Vagina (tissue), 2 donors: ENCODE measurements at places on chromosomes 2 and 18. TPM values are rescaled to one million over a fixed set of nuclear protein-coding genes. Genes with fewer than 3 reads are reported as not detected.
A peak's percentile ranks its signal among the peaks of the same experiment; 100 is the strongest.

Gene BBS5
- 4.7 TPM for total RNA-seq

Gene ZEB2
- 63.6 TPM for total RNA-seq

Gene GAL3ST2
- 0.98 TPM for total RNA-seq

Gene FHL2
- total RNA-seq: 62.1 TPM

Gene AQP4
- total RNA-seq: 0.49 TPM

DNA sequence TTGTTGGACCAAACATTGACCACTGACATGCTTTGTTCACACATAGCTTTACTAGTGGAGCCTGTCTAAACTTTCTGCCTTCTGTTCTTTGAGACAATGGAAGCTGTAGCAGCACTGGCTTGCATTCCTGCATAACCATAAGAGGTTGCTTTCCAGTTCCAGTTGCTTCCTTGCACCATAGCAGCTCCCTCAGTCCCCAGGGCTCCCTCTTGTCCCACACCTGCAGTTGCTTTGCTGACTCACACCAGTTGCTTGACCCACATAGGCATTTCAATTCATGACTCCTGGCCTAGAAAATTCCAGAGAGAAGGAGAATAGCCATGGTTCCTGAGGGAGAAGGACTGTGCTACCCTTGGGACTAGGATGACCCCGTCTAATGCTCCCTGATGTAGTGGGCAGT is 20.9 kb downstream of the SGPP2 start:
- H3K27me3 ChIP-seq: no peaks in the 10 kb centered on the region
- no peak for DNase-seq
- H3K4me3 ChIP-seq: no peak overlapping the region
- H3K36me3 ChIP-seq: no peaks in the 10 kb centered on the region
- no peak overlapping the region for H3K27ac ChIP-seq

DNA sequence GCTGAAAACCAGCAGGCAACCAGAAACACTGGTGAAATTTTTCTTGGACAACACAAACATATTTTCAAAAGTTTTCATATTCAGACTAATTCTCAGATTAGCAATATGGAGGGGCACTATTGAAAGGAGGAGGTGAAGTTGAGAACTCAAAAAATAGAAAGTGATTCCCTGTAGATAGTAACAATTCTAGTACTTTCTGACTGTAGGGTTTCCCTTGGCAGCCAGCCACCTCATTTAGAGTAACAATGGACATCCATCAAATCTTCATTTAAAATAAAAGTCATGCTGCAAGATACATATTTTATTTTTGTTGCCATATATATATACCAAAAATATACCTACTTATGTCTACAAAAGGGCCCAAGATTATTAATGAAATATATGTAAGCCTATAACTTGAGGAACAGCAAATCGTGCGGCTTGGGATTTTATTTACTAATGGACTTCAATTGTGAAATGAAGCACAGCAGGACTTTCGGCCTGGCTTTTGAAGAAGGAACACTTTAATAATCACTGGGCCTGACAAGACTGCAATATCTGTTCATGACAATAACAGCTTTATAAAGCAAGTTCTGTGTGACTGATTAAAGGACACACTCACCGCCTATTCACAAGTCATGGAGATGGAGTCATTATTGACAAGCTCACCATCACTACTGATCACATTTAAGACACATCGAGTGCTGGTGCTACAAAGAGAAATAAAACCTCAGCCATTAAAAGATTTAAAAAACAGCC is 6.8 kb upstream of the NR4A2 start:
- peaks cover 10% of the 10 kb centered on the region for H3K4me1 ChIP-seq
- H3K4me3 ChIP-seq: no peak overlapping the region
- DNase-seq: no peak
- no peaks in the 10 kb centered on the region for H3K36me3 ChIP-seq

DNA sequence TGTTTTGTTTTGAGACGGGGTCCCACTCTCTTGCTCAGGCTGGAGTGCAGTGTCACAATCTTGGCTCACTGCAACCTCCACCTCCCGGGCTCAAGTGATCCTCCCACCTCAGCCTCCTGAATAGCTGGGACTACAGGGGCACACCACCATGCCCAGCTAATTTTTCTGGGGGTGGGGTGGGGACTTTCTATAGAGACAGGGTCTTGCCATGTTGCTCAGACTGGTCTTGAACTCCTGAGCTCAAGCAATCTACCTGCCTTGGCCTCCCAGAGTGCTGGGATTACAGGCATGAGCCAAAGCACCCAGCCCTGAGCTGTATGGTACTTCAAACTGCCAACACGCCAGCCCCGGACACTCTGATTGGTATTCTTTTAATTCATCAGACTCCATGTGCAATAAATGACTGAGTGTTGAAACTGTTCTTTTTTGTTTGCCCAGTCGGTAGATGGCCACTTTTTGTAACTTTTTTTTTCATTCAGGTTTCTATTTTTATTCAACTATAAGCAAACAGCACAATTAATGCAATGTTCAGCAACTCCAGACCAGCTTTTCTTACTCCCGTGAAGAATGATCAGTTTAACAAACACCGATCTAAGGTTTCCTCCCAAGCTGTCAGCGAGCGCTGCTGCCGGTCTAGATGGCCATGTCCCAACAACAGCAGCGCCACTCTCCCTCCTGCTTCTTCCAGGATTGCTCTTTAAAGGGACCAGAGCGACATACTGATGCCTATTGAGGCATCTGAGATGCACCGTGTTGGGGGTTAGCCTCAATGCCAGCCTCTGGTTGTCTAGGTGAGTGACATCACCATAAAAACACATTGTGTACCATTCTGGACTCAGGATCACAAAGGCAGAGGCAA is 12.5 kb upstream of the TGOLN2 start:
- no peaks in the 10 kb centered on the region for H3K4me1 ChIP-seq
- no peaks in the 10 kb centered on the region for H3K36me3 ChIP-seq
- H3K4me3 ChIP-seq: no peak overlapping the region
- no peak for DNase-seq
- H3K27me3 ChIP-seq: no peaks in the 10 kb centered on the region
- no peak overlapping the region for H3K27ac ChIP-seq

- H3K36me3 ChIP-seq: no peaks in the 10 kb centered on the region
- H3K4me1 ChIP-seq: no peaks in the 10 kb centered on the region
- no peak for DNase-seq
- H3K4me3 ChIP-seq: no peak overlapping the region
- H3K27me3 ChIP-seq: no peaks in the 10 kb centered on the region
Observed at GRCh38 chr2:55063713-55064323, 13.6 kb upstream of the RTN4 start.

- no peaks in the 10 kb centered on the region for H3K36me3 ChIP-seq
- H3K27me3 ChIP-seq: no peaks in the 10 kb centered on the region
- H3K4me3 ChIP-seq: no peak overlapping the region
Observed at GRCh38 chr2:217166241-217166850, 306.5 kb upstream of the TNP1 start.

DNA sequence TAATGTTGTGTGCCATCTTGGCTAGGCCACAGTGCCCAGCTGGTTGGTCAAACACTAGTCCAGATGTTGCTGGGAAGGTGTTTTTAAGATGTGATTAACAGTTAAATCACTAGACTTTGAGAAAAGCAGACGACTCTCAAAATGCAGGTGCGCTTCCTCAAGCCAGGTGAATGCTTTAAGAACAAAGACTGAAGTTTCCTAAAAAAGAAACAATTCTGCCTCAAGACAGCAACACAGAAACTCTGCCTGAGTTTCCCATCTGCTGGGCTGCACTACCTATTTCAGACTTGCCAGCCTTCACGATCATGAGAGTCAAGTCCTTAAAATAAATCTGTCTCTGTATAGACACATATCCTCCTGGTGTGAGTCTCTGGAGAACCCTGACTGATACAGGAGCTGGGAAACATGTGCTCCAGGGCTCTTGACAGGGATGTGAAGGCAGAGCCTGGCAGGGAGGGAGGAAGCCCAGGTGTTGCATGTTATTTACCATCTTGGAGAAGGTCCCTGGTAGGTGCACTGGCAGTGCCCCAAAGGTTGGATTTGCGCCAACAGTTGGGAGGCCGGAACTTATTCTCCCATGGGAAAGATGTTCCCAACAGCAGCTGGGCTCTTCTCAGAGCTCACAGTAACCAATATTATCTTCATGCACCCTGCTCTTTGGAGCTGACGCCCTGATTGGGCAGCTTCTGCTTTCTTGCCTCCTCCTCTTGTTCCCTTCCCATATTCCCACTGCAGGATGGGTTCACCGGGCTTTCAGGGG is 43.9 kb downstream of the ST6GAL2 start:
- H3K4me3 ChIP-seq: no peak overlapping the region
- H3K27ac ChIP-seq: no peak overlapping the region
- H3K27me3 ChIP-seq: no peaks in the 10 kb centered on the region
- no peak for DNase-seq

DNA sequence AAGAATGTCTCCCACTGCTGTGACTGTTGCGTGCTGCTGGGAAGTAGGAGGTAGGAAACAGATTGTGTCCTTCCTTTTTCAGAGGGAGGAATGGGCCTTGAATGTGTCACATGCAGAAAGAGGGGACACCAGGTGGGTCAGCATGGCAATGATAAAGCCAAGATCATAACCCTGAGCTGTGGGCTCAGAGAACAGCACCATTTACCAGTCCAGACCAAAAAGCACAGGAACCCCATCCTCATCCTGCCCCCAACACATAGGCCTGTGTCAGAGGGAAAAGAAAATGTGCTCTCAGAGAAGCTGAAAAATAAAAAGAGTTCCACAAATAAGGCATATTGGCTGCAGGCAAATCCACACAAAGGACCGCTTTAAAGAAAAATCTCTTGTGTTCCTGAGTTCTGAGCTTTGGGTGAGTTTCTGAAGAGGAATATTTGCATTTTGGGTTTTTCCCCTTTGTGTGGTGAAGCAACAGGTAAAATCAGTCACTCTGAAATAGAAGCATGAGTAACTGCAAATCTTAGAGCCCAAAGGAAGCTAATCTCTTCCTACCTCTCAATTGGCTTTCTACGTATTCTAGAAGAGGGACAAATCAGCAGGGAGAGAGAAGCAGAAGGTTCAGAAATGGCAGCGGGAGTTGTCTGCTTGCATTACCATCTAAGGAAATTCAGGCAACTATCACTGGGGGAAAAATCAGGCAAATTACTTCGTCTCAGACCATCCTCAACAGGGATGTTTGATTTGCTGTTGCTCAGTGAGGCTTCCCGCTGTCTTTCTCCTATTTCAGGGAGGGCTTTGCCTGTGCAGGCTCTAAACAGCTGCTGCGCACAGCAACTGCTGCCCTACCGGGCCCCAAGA is 106.8 kb downstream of the BCL11A start:
- no peak overlapping the region for H3K4me3 ChIP-seq
- H3K36me3 ChIP-seq: no peaks in the 10 kb centered on the region
- no peaks in the 10 kb centered on the region for H3K27me3 ChIP-seq

DNA sequence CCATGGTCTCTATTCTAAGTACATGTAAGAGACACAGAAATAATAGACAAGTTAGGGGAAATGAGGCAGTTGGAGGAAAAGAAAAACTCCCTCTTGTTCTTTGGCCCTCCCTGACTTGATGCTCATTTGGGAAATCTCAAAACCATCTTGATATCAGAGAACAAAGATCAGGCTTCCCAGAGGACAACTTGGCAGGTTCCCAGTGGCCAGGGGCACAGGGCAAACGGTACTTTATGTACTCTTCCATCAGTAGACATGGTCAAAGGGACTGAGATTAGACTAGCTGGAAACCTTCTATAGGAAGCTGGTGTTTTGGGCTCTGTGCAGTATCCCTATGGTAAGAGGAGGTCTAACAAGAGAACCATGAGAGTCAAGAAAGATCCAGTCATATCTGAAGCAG is 56.6 kb downstream of the NCKAP5 start:
- DNase-seq: no peak
- H3K36me3 ChIP-seq: no peaks in the 10 kb centered on the region
- H3K4me1 ChIP-seq: no peaks in the 10 kb centered on the region
- H3K27ac ChIP-seq: no peak overlapping the region
- no peak overlapping the region for H3K4me3 ChIP-seq

GRCh38 chr18:40630496-40630895 is 1324.5 kb upstream of the PIK3C3 start:
- no peak for DNase-seq
- H3K27me3 ChIP-seq: no peaks in the 10 kb centered on the region
- no peak overlapping the region for H3K27ac ChIP-seq
- no peaks in the 10 kb centered on the region for H3K36me3 ChIP-seq
- no peak overlapping the region for H3K4me3 ChIP-seq

DNA sequence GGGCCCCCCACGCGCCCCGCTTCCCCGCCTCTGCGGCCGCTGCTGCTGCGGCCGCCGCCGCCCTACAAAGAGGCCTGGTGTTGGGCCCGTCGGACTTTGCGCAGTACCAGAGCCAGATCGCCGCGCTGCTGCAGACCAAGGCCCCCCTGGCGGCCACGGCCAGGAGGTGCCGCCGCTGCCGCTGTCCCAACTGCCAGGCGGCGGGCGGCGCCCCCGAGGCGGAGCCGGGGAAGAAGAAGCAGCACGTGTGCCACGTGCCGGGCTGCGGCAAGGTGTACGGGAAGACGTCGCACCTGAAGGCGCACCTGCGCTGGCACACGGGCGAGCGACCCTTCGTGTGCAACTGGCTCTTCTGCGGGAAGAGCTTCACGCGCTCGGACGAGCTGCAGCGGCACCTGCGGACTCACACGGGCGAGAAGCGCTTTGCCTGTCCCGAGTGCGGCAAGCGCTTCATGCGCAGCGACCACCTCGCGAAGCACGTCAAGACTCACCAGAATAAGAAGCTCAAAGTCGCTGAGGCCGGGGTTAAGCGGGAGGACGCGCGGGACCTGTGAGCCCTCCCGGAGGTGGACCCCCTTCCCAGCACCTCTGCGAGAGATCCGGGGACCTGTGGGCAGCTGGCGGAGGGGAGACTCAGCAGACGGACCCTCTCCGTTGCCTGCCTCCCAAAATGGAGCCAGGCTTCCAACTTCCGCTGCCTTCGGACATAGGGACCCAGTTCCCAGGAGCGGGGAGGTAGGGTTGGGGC is 1.9 kb downstream of the SP5 start:
- H3K4me3 ChIP-seq: peak overlapping the region; percentile 62
- peaks cover 12% of the 10 kb centered on the region for H3K27me3 ChIP-seq
- peak overlapping the region; percentile 62 for H3K27ac ChIP-seq
- peaks cover 28% of the 10 kb centered on the region for H3K4me1 ChIP-seq
- no peaks in the 10 kb centered on the region for H3K36me3 ChIP-seq

DNA sequence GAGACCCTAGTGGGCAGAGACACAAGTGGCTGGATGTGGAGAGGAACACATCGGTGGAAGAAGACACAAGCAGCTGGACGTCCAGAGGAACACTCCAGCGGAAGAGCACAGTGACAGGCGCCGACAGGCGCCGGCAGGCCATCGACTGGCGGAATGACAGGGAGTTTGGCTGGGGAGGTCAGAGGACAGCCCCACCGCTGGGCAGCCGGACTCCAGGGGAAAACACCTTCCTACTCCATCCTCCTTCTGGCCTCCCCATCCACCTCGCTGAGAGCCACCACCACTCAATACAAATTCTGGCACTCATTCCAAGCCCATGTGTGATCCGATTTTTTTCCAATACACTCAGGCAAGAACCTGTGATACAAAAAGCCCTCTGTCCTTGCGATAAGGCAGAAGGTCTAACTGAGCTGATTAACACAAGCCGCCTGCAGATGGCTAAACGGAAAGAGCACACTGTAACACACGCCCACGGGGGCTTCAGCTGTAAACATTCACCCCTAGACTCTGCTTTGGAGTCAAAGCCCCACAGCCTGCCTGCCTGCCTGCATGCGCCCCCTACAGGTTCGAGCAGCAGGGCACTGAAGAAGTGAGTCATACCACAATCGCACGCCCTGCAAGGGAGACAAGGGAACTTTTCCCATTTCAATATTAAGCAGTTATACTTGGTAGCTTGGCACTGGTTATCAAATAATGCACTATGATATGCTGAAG is 50.2 kb upstream of the LRP1B start:
- no peak overlapping the region for H3K4me3 ChIP-seq
- no peaks in the 10 kb centered on the region for H3K36me3 ChIP-seq
- H3K4me1 ChIP-seq: no peaks in the 10 kb centered on the region
- H3K27me3 ChIP-seq: no peaks in the 10 kb centered on the region
- no peak for DNase-seq
- no peak overlapping the region for H3K27ac ChIP-seq

- H3K4me1 ChIP-seq: no peaks in the 10 kb centered on the region
- H3K4me3 ChIP-seq: no peak overlapping the region
- no peaks in the 10 kb centered on the region for H3K27me3 ChIP-seq
- no peak for DNase-seq
- no peaks in the 10 kb centered on the region for H3K36me3 ChIP-seq
Observed at GRCh38 chr2:210577263-210578071, 21.1 kb downstream of the CPS1 start.
